ENCODE measurements at places on chromosomes 16 and 17. TPM values are rescaled to one million over a fixed set of nuclear protein-coding genes. Genes with fewer than 3 reads are reported as not detected.
A peak's percentile ranks its signal among the peaks of the same experiment; 100 is the strongest.

CCDC200 gene
- total RNA-seq = not detected

DNA sequence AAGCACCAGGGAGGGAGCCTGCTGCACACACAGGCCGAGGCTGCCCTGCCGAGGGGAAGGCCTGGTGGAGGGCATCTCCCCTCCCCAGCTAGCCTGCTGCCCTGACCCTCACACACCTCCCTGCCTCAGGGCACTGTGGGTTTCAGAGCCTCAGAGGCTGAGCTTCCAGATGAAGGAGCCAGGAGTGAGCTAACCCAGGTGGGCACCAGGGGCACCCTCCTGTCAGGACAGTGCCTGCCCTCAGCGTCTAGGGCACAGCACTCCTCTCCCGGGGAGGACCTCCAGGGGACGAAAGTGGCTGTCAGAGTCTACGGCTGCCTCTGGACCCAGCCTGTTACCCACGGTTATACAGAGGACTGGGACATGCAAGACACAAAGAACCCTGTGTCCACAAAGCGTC lies 22.8 kb upstream of the DLX4 start:
- no peak for DNase-seq

KRTAP4-4 gene
- total RNA-seq = not detected

GRCh38 chr16:87570938-87571867 lies 31.1 kb upstream of the JPH3 start:
- DNase-seq = no peak

GRCh38 chr16:57016301-57016700 lies 26.9 kb downstream of the NLRC5 start:
- no peak for DNase-seq

CBFA2T3 gene
- 4.6 TPM for total RNA-seq

- DNase-seq = no peak
Measured at GRCh38 chr16:24822974-24823373, 22.8 kb upstream of the SLC5A11 start.

- no peak for DNase-seq
Measured at GRCh38 chr16:86118467-86119307, 219.7 kb downstream of the IRF8 start.

GRCh38 chr16:31092330-31092729 lies 2.3 kb downstream of the VKORC1 start:
- no peak for DNase-seq

DNA sequence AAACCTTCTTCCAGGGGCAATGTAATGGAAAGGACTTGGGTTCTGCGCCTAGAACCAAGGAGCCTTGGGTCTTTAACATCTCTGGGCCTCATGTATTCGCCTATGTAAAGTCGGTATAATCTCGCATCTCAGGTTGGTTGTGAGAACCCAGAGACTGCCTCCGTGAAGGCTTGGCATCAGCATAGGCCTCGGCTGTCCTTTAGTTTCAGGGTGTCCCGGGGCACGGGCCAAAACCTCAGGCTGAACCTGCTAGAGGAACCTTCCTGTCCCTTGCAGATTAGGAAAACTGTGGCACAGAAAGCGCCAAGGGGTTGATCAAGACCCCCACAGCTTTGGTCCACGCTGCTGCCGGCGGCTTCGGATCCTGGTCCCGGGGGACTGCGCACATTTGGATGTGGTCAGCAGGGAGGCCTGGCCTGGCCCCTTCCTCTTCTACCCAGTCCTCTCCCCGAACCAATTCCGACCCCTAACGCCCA lies 772 bp upstream of the PHAF1 start:
- peak; percentile 3 for DNase-seq

DNA sequence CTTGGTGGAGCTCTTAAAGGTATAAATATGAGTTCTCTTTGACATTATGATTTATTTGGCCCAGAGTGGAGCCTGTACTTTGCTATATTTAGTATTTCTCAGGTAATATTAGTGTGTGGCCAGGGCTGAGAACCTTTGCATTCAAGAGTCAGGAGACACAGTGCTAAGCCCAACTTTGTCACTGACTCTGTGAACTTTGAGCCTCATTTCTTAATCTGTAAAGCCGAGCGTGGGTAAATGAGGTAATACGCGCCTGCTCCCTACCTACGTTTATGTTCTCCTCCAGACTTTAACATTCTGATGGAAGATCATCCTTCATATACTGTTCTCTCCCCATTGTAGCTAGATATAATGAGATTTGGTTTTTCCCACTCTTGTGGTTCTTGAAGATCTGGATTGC lies 10.5 kb downstream of the AP2B1 start:
- no peak for DNase-seq

DEXI gene
- 35.6 TPM for total RNA-seq

DNA sequence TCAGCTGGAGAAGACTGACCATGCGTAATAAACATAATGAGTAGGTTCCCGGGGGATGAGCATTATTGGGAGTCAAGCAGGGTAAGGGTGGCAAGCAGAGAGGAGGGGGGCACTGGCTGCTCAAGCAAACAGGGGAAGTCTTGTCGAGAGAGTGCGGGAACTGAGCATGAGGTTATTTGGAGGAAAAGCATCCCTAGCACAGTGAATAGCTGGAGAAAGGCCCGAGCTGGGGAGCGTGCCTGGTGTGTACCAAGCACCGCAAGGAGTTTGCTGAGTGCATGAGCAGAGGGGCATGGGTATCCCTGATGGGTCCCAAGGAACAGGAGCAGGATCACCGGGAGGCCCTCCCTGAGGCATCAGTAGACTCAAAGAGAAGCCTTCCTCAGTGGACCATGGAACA lies 17.2 kb downstream of the CYTH1 start:
- no peak for DNase-seq

DNA sequence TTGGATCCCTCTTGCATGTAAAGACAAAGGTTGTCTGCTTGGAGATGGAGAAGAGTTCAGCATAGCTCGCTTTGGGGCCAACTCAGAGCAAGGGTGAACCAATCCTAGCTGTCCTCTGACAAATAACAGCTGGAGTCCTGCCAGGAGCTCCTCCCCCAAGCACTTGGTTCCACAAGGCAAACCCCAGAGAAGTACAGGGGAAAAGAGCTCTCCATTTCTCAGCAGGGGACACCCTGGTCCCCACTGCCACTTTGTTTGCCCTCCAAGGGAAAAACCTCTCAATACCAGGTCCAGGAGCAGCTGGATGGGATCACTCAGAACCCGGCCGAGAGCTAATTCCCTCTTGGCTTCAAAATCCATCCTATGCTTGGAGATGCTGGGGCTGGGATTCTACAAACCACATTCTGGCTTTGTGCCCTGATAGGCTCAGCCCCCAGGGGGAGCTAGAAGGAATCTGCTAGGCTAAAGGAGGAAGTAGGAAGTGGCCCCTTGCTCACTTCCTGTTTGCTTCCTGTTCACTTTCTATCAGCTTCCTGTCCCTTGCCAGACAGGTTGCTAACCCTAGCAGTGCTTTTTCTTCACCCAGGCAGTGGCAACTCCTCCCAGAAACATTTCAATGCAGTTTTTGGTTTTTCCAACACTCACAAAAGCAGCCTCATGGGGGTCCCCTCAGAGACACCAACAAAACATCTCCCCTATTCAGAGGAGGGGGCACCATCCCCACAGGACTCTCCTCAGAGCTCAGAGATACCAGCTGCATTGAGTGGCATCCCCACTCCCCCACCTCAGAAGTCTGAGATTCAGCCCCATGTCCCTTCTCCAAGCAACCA lies 30.7 kb downstream of the CDRT4 start:
- DNase-seq = no peak

GRCh38 chr17:50923611-50924010 lies 57.5 kb upstream of the TOB1 start:
- no peak for DNase-seq

DNA sequence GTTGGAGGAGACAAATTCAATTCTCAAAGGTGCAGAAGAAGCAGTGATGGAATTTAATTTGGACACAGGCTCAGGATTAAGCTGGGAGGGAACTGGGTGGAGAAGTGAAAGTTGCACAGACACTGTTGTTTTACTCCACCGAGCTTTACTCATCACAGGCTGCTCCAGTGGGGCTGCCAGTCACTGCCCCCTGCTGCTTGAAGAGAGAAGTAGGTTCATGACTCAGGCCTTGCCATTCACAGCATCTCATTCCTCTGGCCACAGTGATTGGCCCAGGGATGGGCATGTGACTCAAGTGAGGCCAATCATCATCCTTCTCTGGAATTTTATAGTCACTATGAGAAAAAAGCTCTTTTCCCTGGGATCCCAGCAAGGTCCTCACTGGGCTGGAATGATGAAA lies 11.8 kb downstream of the GNAO1 start:
- no peak for DNase-seq

DNA sequence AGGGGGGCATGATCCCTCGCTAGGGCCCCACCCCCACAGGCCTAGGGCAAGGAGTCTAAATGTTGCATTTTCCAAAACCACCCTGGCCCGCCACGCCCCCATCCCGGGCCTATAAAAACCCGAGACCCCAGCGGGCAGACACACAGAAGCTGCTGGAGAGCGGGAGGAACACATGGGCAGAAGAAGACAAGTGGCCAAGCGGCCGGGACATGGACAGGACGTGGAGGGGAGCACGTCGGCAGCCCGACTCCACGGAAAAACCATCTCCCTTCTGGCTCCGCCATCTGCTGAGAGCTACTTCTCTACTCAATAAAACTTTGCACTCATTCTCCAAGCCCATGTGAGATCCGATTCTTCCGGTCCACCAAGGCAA lies 34.1 kb upstream of the ENPP7 start:
- DNase-seq = no peak
